ENCODE measurements at places on chromosomes 16 and 17.
A peak's percentile ranks its signal among the peaks of the same experiment; 100 is the strongest.

- DNase-seq, result peak; percentile 92
These were observed 15.2 kb downstream of the GALK1 start for GRCh38 chr17:75749545-75750389.

GRCh38 chr16:85687651-85688471 is 893 bp downstream of the GINS2 start:
- no peak for DNase-seq

DNA sequence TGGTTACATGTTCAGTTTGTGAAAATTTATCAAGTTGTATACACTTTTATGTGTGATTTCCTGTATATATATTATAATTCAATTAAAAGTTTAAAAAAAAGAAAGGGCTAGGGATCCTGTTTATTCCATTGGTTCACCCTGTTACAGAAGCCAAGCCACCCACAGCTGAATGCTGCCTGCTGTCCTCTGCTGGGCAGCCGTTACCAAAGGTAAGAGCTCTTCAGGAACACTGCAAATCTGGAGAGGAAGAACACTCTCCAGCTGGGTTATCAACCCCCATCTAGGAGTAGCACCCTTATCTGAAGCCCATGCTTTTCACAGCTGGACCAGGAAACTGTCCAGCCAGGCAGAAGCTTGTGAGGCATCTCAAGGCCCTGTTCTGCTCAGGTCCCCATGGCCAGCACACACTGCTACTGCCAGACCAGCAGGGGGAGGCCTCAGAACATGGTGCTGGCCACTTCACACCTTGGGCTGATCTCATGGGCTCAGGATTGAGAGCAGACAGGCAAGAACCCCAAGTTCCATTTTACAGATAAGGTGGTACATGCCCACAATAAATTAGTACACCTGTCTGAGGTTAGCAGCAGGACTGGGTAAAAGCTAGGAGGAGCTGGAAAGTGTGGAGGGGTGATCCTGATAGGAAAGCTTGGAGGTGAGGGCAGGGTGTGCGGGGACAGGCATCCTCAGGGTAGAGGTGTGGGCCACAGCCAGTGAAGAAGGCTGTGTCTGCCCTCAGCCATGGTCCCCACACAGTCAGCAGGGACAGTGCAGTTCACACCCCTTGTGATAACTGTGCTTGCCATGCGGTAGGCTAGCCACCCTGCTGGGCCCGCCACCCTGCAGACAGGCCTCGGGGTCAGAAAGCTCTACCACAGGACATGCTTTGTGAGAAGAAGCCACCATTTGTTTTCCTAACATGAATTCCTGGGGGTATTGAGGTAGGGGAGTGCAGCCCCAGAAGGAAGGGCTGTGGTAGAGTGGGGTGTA is 54.3 kb upstream of the SREBF1 start:
- peak; percentile 75 for DNase-seq

GRCh38 chr17:58538811-58539409 is 24.5 kb upstream of the MTMR4 start:
- DNase-seq, result no peak
